WERI-Rb-1 (cell line): ENCODE measurements at places on chromosomes 13 and 19.
A peak's percentile ranks its signal among the peaks of the same experiment; 100 is the strongest.

DNA sequence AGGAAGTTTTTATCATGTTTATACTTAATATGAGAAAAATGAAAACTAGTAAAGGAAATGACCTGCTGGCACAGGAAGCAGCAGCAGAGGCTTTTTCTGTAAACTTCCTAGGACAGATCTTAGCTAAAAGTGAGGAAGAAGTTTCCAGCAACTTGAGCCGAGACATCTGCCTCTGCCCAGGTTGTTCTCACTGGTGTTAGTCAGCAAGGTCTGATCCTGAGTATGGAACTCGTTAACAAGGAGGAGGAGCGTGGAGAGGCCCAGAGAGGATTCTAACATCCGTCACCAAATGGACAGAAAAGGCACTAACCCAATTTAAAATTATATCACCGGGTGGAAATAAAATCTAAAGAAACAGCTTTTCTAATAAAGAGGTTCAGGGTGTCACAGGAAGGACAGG is 43.6 kb downstream of the PHF11 start:
- DNase-seq = no peak

GRCh38 chr13:75417012-75417384 is 65.0 kb downstream of the TBC1D4 start:
- no peak for DNase-seq

GRCh38 chr19:45076851-45077730 is 813 bp upstream of the ZNF296 start:
- no peak for DNase-seq

DNA sequence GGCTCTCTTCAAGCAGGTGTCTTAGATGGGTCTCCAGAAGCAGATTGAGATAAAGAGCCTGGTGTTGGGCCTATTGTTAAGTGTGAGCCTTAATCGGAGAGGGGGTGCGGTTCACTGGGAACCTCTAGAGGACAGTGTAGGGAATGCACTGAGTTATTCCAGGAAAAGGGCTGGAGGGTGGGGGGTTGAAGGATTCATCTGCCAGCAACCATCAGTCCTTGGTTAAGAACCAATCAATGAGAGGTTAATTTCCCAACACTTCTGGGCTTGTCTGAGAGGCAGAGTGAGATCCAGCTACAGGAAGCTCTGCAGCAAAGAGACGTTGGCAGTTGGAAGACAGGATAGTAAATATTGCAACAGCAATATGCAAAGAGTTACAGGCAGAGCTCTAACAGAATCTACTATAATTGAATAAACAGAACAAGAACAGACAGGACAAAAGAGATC is 28.7 kb downstream of the CYP4F2 start:
- peak; percentile 22 for DNase-seq

GRCh38 chr19:47020132-47020805 is 632 bp downstream of the NPAS1 start:
- DNase-seq = no peak

GRCh38 chr19:14093117-14093823 is 2.7 kb upstream of the SAMD1 start:
- no peak for DNase-seq

DNA sequence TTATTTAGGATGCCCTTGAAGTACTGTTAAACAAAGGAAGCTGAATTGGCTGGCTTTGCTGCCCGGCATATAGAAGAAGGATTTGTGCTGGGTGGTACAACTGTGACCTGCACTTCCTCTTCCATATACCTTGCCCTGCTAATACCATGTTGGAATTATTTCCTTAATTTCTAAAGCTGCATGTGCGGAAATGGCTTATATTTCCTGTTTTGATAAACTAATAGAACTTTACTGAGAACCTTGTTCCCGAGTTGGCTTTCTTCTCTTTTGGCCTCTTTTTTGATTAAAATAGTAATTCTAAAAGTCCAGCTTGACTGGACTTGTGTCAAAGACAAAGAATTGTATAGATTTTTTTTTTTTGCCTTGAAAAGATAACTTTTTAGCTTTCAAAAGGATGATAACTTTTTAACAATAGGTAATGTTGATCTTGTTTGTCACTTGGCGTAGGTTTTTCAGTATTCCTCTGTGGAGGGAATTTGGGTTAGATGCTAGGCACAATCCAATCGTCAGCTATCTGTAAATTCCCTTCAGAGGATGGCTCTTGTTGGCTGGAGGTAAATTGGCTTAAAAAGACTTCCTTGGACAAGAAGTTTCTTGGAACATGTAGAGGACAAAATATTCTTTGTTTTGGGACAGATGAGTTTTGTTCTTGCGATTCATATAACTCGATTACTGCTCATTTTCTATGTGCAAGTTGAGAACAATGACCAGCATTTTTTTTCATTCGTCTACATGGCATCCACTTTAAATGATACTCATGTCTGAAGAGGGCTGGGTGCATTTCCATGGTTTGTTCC is 41.4 kb downstream of the COL4A2 start:
- DNase-seq = no peak

DNA sequence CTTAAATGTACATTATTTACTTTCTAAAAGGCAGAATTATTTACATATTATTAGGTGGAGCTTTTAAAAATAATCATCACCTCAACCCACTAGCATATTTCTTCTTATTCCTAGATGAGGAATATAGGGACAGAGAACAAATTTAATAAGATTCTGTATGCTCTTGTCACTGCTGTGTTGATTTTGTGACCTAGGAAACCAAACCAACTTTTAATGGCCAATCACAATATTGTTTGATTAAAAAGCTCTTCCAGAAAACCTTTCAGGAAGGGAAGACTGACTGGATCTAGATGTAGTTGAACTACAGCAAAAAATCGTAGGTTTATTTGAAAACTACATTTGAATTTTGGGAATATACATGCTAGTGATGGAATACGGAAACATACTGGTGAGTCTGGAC is 91.8 kb upstream of the RAP2A start:
- no peak for DNase-seq

DNA sequence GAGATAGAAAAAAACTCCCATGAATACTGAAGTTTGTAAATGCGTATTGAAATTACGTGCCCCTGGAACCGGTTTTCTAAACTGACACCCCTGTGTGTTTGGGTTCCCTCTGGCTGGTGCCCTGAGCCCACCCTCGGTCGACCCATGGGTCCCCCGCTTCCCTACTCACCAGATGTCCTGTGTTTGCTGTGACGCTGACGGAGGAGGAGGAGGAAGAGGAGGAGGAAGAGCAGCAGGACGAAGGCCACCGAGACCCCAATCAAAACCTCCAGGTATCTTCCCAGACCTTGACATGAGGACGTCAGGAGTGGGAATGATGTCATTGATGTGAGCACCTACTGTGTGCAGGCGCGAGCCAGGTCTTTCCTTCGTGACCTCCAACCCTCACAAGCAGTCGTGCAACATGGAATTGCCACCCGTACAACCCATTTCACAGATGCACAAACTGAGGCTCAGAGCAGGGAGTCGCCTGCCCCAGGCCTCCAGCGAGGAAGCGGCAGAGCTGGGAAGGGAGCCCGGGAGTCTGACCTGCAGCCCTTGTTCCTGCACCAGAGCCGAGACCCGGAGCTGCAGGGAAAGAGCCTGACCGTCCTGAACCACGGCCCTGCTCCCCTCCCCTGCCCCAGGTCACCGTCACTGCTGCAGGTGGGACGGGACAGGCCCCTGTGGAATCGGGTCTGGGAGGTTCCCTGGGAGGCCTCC is 3.7 kb downstream of the LILRB3 start:
- DNase-seq = no peak

DNA sequence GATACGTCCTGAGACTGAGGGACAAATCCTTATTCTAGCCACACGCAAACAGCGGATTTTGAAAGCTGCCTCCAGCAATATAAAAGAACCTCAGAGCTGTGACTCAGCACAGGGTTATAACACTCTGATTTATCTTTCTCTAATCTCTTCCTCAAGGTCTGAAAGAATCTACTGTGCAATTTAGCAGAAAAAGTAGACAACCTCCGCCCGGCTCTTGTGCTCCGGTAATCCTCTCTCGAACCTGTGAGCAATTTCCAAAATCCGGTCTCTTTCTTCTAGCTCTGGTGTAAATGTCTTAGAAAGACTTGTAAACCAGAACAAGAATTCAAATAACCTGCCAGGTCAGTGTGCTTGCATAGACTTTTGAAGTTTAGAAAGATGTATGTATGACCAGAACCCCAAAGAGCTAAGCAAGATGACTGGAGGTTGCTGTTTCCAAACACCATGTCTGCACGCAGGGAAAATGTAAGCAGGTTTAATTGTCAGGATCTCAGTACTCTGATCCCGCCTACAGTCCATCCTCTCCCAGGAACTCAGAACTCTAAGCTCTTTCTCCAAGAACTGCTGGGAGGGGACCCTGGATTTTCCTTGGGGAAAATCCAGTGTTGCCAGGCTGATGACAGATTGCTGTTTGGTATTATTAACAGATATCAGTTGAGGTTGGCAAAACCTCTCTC is 338.1 kb downstream of the RFC3 start:
- peak; percentile 48 for DNase-seq

DNA sequence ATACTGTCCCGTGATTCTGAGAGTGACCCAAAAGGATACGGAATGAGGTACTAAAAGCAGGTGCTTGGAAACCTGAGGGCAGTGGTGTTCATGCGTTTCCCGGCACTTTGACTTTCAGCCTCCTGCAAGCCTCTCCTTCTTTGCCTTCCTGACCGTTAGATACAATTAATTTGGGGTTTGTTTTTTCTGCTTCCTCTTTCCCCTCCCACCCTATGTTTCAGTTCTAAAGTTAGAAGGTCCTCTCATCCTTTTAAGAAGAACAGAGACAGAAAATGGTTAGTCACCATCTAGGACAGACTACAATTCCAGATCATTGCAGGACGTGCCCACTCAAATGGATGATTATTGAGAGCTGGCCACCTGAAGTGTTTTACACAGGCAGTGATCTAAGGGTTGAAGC is 1.8 kb upstream of the LILRB4 start:
- DNase-seq = no peak

GRCh38 chr19:52898101-52898500 is 666 bp upstream of the ZNF320 start:
- DNase-seq = no peak

GRCh38 chr19:51127755-51128154 is 3.0 kb downstream of the SIGLEC9 start:
- no peak for DNase-seq

DNA sequence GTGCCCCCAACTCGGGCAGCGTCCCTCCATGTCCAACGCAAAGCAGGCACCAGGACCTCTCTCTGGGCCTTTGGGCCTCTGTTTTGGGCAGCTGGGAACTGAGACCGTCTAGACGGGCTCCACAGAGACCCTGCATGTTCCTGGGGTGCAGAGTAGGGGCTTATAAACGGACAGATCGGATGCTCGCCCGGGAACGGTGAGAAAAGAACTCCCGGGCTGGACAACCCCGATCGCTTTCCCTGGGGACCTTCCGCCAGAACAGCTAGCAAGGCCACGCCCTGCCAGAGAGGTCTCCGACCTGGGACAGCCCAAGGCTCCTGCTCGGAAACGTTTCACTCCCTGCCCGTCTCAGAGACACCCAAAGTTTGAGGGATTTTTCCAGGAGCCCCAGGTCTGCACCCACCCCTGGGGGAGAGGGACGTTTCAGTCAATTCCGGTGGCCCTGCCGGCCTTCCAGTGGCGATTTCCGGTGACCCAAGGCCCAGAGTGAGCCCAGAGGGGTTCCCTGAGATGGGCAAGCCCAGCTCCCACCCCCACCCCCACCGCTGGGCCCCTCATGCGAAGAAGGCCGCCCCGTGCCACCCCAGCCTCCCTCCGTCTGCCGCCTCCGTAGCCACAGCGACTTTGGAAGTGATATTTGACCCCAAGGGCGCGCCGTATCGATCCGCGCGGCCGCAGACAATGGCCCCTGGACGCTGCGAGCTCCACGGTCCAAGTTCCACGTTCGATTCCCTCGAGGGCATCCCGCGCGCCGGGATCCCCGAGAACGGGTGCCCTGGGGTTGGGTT is 1.7 kb downstream of the NR2F6 start:
- peak; percentile 46 for DNase-seq

GRCh38 chr13:44197791-44198770 is 175.5 kb upstream of the SERP2 start:
- no peak for DNase-seq

DNA sequence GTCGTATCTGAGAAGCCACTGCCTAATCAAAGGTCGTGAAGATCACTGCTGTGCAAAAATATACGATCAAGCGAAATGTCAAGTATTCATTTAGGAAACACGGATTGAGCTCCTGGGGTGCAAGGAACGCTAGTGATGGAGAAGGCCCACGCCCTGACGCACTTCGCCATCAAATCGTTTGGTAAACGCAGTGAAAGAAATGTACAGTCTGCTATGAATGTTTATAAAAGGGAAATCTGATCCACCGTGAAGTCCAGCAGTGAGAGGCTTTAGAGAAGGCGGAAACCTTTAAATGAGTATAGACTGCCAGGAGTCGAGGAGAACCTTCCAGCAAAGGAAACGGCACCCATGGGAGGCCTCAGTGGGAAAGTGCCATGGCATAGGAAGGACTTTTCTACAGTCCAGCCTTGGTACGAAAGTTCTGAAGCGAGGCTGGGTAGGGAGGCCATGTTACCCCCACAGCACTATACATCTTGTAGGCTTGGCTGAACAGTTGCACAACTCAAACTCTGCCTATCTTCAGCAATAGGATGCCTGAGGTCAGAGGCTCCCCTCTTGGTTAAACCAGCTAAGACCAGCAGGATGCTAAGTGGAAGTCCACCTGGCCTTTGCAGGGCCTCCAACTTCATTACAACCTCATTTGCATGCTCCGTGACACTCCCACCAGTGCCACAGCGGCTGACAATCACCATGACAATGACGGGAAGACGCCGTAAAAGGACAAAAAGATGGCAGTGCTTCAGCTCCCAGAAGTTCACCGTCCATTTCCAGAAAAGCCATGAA is 20.4 kb downstream of the PCID2 start:
- no peak for DNase-seq

GRCh38 chr13:40230833-40231266 is 435.6 kb downstream of the FOXO1 start:
- no peak for DNase-seq

- no peak for DNase-seq
Observed at GRCh38 chr13:101572456-101572855, 120.0 kb downstream of the ITGBL1 start.

- DNase-seq = no peak
Observed at GRCh38 chr13:102323505-102323904, 78.3 kb downstream of the FGF14 start.

DNA sequence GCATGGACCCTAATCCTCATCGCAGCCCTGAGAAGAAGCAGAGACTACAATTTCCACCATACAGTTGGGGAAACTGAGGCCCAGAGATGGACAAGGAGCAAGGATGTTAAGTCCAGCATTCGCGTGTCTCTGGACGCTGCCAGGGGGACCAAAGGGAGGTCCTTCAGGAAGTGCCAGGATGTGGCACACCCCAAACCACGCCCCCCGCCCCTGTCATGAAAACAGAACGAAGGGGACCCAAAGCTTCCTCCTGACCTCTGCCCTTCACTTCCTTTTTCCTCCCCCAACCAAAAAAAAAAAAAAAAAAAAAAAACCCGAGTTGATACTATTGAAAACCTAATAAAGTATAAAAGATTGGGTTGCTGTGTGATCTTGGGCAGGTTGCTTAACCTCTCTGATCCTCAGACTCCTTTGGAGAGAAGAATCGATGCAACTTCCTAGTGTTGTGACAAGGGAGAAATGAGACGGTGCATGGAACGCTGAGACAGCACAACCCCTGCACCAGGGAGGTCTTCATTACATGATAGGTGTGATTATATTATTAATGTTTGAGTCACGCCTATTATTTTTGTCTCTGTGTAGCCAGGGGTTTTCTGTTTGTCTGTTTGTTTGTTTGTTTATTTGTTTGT is 2.7 kb upstream of the ZBTB7A start:
- no peak for DNase-seq
